Cardiac septum (tissue), 1 donor: ENCODE measurements at places on chromosomes 11 and 22.

DNA sequence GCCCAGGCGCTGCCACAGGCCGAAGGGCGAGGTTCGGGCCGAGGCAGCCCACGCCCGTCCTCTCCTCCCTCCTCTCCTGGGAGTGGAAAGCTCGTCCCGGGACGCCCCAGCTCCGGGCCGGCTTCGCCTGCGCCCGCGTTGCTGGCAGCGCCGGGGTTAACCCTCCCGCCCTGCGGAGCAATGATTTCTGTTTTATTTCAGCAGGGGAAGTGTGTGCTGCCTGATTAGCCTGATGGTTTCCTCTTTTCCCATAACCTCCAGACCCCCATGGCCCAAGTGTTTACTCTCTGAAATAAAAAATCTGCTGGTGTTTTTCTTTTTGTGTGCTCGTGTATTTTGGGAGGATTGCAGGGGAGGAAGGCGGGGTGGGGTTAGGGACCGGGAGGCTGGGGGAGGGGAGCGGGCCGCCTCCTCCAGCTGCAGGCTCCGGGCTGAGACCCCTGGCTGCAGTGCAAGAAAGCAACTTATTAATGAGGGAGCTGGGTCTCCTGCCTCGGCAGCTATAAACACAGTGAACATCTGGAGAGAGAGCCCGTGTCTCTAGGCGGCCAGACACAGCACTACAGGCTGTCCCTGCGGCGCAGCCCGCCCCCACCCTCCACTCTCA is 38.6 kb downstream of the ETS1 start:
- DNase-seq = peak; percentile 82

DNA sequence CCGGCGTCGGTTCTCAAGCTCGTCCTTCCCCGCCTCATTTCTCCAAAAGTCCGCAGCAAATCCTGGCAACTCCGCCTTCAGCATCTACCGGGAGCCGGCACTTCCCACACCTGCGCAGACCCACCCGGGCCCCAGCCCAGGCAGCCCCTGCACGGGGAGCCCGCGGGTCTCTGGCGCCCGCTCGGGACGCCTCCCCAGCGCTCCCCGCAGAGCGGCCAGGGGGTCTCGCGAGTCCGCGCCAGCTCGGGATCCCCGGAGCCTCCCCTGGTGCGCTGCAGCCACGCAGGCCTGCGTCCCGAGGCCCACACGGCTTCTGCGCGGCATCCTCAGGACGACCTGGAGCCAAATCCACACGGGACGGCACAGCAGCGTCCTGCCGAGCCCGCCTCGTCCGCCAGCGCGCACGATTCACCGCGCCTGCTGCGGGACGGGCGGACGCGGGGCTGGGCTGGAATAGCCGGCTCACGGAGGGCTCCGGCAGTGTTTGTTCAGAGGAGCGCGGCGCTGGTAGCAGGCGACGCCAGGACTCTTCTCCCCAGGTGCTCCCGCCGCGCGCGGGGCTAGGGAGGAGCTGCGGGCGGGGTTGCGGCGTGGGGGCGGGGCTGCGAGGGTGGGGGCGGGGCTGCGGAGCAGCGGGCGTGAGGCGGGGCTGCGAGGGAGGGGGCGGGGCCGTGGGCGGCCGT is 816 bp upstream of the PHRF1 start:
- no peak for DNase-seq

DNA sequence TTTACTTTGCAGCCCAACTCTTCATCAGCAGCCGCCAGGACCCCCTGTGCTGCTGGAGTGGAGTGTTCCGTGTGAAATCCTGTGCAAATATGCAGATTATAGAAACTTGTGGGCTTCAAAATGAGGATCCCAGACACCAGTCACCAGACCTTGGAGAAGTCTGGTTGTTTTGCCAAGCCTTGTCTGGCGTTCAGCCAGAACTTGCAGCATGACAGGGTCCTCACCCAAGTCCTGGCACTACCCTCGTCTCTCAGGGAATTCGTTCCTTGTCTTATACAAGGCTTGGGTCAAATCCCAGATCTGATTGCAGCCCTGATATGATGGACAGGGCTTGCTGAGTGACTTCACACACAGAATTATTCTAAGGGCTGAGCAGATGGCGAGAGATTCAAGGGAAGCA is 18.9 kb downstream of the SHISAL1 start:
- no peak for DNase-seq

GRCh38 chr22:42202048-42202447 is 68.4 kb downstream of the TCF20 start:
- no peak for DNase-seq

GRCh38 chr11:133762538-133762937 is 82.8 kb downstream of the SPATA19 start:
- no peak for DNase-seq

DNA sequence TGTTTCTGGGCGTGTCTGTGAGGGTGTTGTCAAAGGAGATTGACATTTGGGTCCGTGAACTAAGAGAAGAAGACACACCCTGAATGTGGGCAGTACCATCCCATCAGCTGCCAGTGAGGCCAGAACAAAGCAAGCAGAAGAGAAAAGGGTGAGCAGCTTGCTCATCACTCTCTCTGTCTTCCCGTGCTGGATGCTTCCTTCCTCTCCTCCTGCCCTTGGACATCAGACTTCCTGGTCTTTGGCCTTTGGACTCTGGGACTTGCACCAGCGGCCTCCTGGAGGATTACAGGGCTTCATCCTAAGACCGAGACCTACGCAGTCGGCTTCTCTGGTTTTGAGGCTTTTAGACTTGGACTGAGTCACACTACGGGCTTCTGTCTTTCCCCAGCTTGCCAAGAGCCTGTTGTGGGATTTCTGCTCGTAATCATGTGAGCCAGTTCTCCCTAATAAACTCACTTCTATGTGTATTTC is 18.8 kb downstream of the APOL2 start:
- DNase-seq = no peak

- DNase-seq = no peak
Observed at GRCh38 chr11:126080161-126080941, 17.7 kb upstream of the CDON start.

- no peak for DNase-seq
Observed at GRCh38 chr22:33537059-33537458, 383.2 kb downstream of the LARGE1 start.

- DNase-seq = no peak
Observed at GRCh38 chr22:21103633-21104032, 57.9 kb downstream of the LRRC74B start.
